ENCODE measurements at places on chromosomes 7 and 10. TPM values are rescaled to one million over a fixed set of nuclear protein-coding genes. Genes with fewer than 3 reads are reported as not detected.

DNA sequence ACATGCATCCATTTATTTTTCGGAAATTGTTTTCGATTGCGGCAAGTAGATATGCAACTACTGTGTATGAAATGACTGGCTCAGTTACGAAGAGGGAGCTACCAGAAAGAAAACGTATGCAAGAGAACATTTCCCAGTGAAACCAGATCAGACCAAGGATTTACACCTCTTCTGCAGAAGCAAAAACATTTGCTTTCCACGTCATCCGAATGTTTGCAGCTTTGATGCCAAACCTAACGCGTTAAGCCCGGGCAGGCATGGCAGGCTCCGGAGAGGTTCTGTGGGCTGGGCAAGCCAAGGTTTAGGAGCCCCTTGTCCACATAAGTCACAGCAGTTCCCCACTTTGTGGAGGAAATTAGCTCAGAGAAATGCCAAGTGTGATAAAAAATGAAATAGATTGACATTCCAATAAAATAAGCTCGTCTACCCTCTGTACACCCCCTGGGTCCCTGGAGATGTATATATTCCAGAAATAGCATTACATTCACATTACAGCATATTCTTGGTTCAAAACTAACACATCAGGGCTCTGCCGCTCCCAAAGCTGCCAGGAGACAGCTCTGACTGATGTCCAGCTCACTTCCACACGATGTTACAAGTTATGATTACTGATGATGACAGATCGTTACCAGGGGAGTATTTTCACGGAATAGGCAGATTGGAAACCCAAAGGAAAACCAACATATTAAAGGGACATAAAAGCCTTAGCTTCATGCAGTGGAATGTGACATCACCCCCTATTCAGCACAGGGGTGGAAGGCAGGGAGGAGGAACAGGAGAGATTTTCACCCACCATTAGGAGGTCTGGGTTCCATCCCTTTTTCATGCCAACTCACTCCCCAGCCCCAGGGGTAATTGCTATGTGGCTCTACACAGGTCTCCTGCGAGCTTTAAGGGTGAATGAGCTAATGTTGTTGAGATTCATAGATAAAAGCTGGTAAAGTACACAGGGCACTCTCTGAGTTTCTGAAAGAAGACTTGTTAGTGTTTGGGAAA is 81.5 kb downstream of the LYZL1 start:
- DNase-seq, result no peak

GRCh38 chr10:71740069-71740653 is 20.6 kb upstream of the C10orf105 start:
- peak; percentile 61 for DNase-seq

GRCh38 chr7:127251465-127252376 is 1.0 kb downstream of the GRM8 start:
- DNase-seq, result peak; percentile 26

DNA sequence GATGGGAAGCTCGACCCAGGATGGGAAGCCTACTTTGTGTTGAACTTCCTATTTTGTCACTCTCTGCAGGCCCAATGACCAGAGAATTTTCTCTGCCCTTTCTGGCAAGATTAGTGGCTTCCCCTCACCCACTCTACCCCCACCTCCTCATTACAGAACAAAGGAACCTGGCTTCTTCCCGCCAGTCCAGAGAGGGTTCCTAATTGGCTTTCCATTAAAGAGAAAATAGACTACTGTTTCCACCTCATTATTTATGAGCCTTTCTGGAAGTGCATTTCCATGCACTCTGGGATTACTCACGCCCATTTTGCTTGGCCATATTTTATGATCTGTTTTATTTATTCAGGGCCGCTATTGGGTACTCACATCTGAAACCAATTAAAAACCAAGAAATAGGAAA is 94.9 kb upstream of the TCF7L2 start:
- DNase-seq, result no peak

DNA sequence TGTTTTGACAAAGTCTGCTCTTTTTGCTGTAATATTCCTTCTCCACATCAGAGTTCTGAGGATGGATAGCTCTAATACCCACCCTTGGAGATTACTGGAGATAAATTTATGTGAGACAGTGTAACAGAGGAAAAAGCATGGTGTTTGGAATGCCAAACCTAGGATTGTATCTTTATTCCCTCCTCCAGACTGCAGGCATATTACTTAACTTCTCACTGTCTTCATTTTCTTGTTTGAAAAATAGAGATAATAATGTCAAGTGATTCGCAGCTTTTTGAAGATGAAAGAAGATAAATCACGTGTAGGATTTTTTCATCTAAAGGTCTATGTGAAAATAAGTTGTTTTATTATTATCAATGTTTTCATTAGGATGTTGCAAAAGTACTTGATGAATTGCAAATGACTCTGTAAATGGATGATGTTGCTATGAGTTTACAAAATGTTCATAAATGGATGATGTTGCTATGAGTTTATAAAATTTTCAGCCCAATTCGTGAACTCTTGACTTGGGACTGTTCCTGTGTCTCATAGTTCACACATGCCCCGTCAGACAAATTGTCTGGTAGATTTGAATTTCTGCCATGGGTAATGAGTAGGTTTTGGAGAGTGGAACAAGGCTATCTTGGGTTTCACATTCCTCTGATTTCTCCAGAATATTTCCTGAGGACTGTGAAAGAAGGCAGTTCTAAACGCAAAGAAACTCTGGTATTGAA is 113.1 kb upstream of the IGFBP3 start:
- DNase-seq, result no peak

DNA sequence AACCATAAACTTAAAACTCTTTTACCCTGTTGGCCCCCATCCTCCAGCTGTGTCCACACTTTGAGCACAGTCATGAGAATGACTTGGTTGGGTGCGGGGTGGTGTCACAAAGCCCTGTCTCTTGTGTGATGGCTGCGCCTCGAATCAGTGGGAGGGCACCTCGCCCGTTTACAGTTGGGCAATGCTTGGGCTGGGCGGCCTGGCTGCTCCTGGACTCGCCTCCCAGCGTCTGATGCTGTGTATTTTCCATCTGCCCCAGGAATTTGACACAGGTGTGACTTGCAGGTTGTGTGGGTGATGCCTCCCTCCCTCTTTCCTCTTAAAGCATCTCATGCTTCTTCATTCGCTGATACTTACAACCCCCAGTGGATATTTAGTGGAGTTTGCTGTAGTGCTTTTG is 33.7 kb downstream of the CHST12 start:
- DNase-seq, result no peak

DNA sequence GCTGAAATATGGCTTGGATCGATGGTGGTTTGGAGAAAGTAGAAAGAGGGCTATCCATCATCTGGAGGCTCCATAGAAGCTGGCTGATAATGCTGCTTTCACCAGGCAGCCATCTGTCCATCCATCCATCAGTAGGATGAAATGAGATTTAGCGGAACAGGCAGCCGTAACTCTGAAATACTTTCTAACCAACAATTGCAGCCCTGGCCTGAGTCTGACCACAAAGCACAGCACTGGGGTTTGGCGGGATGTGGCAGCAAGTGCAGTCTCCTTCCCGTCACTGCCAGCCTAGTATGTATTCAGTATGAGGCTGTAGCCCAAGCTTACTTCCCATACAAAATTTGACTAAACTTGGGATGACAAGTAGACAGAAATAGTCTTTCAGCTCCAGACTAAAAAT is 38.0 kb downstream of the R3HCC1L start:
- DNase-seq, result no peak

FAM170B gene
- not detected for total RNA-seq

PPP1R3C gene
- total RNA-seq, result 180 TPM

LFNG gene
- 6.4 TPM for total RNA-seq

All from left ventricle myocardium superior (tissue), 1 donor.